ENCODE measurements at places on chromosomes 7 and 10. TPM values are rescaled to one million over a fixed set of nuclear protein-coding genes. Genes with fewer than 3 reads are reported as not detected.

The DRGX gene
- total RNA-seq: not detected

The CPXM2 gene
- 81.6 TPM for total RNA-seq

- no peak for DNase-seq
These were observed 32.3 kb downstream of the SMURF1 start for GRCh38 chr7:99111591-99111990.

GRCh38 chr7:27615420-27616185, 47.1 kb downstream of the HIBADH start:
- no peak for DNase-seq

DNA sequence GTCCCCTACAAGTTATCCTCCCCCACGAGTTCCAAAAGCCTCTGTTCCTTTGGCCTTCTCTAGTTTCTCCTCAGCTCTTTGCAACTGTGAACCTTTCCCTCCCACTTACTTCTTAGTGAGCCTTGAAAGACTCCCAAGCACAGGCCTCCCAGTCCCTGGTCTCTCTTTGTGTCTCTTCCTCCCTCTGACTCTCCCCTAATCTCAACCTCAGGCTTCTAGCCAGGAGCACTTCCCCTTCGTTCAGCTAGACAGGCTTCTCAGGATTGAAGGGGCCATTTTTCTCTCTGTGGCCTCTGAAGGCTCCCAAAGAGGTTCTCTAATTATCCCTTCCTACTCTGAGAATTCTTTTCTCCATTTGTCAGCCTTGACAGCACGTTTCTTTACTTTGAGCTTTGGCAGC, 50.2 kb upstream of the PHYHIPL start:
- no peak for DNase-seq

- DNase-seq: no peak
These were observed 538.5 kb downstream of the INHBA start for GRCh38 chr7:41164440-41164839.

DNA sequence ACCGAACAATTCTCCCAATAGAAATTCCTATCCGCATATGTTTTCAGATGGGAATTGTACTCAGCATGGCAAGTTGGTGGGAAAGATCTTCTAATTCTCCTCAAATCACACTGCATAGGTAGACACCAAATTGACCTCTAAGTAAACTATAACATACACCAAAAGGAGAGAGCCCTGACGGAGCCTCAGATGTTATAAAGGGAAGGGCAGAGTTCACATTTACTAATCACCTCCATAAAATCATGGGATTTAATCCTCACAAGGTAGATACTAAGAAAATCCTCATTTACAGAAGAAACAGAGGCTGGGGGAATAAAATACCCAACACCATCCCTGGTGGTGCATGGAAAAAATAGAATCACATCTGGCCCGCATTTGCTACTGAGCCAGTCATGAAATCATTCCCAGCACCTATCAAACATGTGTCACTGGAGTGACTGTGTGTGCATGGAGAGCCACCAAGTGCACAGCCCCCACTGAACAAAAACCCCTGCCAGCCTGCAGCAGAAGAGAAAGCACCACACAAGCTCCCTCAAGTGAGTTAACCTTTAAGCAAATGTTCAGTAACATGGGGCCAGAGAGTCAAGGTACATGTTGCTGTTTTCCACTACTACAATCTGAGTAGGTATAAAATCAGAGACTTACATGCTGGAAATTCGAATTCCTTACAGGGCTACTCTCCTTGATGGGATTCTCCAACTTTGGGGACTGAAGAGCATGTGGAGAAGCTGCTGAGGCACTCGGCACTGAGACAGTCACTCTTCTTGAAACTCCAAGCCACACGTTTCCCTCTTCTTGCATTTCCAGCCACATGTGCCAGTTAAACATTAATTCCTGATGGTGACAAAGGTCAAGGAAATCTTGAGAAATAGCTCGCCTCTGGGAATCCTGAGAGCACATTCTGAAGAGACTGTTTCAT, at the start of gene DDC:
Gene DDC, minus strand, starts transcription at position 766 of the 919 bp plus-strand sequence. CDS start 21,320 bp downstream, outside the sequence.
- no peak for DNase-seq

DNA sequence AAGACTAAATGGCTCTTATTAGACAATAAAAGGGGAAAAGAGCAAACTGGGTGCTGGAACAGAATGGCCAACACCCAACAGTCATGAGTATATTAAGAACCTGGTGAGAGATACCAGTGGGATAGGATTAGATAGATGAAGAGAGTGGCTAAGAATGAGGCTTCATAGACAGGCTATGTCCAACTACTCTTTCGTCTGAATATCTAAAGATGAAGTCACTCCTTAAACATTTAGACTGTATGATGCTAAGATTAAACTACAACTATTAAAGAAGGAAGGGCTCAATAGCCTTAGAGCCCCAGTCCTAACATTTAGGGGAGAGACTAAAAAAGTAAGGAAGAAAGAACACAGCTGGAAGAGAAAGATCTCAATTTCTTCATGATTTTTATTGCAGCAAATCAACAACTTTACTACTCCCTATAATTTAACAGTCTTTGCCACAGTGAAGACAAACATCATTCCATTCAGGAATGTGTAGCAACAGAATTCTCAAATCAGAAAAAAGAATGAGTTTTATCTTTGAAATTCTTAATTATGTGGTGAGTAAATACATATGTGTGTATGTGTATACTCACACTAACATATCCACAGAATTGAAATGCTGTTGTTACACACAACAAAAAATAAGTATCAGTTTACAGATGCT, 45.6 kb downstream of the CACNA2D1 start:
- no peak for DNase-seq

DNA sequence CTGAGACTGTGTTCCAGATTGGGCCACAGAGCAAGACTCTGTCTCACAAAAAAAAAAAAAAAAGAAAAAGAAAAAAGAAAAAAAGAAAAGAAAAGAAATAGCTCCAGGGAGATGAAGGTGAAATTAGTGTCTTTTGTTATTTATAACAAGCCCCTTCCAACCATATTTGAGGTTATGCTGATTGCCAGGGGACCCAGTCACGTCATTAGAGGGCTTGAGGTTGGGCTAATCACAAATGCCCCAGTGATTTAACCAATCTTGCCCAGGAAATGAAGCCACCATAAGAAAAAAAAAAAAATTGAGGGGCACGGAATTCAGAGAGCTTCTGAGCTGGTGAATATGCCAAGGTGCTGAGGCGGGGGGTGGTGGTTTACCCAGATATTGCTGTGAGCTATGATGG, 11.3 kb upstream of the RNF216 start:
- DNase-seq: no peak
